ENCODE measurements at places on chromosomes 7 and 10.

- peak; percentile 94 for DNase-seq
Observed at GRCh38 chr7:137169282-137169698, 174.2 kb downstream of the PTN start.

DNA sequence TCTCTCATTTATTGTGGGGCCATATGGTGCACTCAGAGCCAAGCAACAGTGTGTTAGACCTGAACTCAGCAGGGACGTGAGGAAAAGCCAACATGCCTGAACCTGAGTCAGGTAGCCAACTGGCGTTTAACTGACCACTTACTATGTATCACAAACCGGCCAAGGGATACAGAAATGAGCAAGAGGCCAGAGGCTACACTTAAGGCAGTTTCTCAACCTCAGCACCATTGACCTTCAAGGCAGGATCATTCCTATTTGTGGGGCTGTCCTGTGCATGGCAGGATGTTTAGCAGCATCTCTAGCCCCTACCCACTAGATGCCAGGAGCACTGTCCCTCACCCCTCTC lies 103.5 kb upstream of the NANOS1 start:
- DNase-seq = no peak

DNA sequence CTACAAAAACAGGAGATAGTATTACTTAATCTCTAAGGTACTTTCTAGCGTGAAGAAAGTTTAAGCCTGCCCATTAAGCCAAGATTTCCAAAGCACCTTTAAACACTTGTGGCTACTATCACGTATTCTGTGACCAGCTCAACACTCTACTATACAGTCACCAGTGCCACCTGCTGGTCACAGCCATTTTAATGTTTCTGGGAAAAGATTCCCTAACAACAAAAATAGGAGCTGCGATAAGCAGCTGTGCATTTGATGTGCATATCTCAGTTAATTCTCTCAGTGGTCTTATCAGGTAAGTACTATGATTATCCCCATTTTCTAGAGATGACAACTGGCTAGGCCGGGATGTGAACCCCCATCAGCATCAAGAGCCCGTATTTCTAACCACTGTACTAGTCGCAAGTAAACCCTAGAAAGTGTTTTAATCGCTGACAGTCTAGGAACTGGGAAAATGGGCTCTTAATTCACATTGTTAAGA lies 860 bp downstream of the SEC31B start:
- peak; percentile 70 for DNase-seq

GRCh38 chr7:128044064-128044463 lies 12.8 kb upstream of the LRRC4 start:
- DNase-seq = no peak

- DNase-seq = peak; percentile 87
Observed at GRCh38 chr7:139683137-139683921, 94.5 kb downstream of the HIPK2 start.

DNA sequence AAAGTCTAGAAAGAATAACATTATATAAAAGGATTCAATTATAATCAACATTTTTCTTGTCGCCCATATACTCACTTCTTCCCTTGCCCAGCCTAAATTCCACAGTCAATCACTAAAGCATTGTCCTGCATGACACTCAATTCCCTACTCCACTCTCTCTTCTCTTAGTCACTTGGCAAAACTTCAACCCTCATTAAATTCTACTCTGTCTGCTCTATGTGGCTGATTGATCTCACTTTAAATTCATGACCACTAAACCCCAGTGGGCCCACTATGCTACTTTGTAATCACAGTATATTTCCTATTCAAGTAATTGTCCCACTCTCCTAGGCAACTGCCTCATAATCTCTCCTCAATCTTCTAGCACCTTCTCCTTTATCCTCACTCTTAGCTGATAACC lies 54.1 kb downstream of the MTERF1 start:
- DNase-seq = peak; percentile 36

DNA sequence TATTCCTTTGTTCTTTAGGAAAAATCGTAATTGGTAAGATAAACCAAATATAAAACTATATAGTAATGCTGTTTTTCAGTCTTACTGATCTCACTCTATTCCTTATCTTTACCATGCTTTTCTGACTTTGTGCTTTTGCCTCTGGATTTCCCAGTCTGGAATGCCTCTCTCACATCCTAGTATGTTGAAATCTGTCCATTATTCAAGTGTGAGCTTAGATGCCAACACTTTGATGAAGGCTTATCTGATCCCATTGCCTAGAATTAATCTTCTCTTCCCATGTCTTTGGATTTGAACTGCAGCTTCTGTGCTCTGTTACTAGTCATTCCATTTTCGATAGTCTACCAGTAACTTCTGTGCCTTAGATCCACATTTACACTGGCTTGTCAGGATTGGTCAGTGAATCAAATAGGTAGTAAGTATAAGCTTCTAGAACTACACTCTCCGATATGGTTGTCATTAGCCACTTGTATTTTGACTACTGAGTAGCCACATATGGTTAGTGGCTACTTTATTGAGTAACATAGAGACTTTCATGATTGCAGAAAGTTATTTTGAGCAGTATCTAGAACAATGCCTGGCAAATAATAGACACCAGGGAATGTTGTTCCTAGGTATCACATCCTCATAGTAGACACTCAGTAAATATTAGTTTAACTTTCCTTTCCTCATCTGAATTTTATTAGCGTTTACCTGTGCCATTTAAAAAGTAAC lies 92.9 kb downstream of the BMPR1A start:
- no peak for DNase-seq

GRCh38 chr7:55077561-55078410 lies 59.0 kb downstream of the EGFR start:
- DNase-seq = no peak

- DNase-seq = no peak
Observed at GRCh38 chr7:710161-710560, 16.3 kb upstream of the DNAAF5 start.

DNA sequence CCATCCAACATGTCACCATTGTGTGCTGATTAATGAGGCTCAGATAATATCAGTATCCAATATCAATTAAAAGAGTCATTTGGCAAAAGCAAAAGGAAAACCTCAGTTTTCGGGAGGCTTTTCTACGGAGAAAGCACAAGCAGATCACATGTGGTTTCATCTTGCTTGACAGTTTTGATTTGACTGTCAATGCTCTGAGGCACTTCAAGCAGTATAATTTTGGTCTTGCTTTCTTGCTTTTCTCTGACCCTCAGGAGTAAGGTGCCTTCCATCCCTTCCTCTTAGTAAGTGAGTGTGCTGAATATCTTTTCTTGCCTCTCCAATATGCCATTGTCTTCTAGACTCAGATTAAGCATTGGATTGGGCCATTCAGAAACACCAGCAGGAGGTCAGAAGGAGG lies 115.5 kb upstream of the CALCR start:
- DNase-seq = peak; percentile 18

DNA sequence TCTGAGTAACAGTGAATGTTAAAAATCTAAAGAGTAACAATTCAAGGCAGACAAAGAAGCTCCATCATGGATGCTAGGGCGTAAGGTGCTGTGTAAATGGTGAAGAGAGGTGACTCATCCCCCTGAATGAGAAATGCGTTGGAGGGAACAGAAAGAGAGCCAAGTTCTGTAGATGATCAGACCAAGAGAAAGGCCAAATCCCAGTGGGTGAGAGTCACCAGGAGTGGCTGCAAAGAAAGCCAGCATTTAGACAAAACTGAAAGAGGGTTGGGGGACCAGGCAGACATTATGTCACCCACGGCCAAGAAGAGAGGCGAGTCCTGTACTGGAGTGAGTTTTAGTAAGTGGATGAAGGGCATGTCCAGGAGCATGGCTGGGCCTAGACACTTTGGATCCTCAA lies 153.1 kb downstream of the TRIL start:
- DNase-seq = no peak

GRCh38 chr10:129097776-129098330 lies 369.2 kb upstream of the MGMT start:
- DNase-seq = no peak

DNA sequence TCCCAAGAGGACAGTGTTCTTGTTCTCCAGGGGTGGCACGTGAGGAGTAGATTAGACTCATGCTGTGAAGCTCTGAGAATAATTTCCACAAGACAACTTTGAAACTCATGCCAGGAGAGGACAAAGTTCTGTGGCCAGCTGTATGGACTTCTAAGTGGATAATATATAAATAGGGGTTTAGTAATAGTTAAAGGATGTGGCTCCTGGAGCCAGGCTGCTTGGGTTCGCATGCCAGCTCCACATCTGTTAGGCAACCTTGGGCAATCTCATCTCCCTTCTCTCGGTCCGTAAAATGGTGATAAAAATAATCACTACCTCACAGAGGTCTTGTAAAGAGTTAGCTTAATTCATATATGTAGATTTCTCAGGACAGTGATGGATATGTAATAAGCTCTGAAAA lies 35.8 kb downstream of the ACSL5 start:
- no peak for DNase-seq

DNA sequence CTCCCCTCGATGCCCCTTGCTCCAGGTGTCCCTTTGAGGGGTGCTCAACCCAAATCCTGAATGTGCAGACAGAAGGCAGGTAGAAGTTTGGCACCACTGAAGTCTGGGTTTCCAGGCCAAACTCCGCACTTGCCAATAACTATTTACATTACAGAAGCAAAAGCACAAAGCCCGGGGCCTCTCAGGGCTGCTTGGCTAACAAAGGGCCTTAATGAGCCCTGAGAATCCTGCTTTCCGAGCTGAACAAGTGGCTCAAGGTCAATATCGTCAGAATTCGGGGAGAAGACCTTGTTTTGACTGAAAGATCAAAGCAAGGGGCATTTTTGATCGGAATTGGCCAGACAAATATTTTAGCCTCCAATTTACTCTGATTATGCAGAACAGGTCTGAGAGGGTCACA lies 189.9 kb downstream of the HERPUD2 start:
- no peak for DNase-seq

DNA sequence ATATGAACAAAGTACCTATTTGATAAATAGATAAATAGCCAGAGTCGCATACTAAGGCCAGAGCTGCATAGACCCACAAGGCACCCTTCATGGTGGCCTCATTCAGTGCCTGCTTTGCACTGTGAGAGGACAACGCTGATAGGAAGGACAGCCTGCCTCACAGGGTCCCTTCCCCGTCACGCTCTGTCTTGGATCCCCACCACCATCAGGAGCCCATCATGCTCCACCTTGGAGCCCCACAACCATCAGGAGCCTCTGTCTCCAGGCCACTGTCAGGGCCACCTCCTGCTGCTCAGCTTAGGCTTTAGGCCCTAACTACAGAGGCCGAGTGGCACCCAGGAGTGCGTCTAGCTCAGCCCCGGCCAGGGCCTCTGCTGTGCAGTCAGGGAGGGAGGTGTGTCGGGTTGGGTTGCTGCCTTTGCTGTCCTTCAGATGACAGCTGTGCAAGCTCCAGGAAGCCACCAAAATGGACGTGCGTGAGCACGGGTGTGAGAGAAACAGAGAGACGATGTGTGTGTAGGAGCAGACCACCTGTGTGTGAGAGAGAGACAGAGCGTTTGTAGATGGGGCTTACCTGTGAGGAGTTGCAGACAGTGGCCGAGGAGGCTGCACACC lies 516.9 kb downstream of the GLRX3 start:
- DNase-seq = no peak

GRCh38 chr10:62924344-62924748 lies 108.2 kb upstream of the EGR2 start:
- DNase-seq = peak; percentile 51

GRCh38 chr10:101014966-101015581 lies 15.5 kb downstream of the LZTS2 start:
- DNase-seq = no peak

DNA sequence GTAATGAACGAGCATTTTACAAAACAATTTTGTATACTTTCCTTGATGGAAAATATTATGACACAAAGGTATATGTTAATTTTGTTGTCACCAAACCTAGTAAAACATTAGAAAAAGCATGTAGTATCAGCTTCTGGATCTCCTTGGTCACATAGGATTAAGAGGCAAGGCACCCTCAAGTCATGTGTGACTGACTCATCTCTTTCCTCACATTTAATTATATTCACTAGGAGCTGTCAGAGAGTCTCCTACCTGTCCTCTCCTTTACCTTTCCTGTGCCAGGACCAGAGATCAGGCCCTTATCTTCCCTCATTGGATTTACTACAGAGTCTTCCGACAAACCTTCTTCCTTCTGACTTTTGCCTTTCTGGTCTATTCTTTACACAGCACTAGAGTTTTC lies 111.3 kb upstream of the RPA3 start:
- DNase-seq = peak; percentile 38

DNA sequence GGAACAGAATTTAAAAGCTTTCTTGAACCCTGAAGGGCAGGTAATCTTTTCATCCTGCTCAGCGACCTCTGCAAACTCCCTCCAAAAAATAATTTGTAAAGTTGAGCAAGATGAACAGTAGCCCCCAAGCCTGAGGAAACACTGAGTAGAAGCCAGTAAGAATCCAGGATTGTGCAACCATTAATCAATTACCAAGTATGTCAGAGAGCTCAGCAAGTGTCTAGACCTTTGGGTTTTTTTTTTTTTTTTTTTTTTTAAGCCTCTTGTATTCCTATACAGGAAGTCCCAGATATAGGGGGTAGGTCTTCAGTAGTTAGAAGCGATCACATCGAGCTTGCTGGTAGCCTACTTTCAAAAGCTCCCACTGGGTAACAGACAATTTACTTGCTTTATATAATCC lies 155.2 kb downstream of the DGKI start:
- no peak for DNase-seq

DNA sequence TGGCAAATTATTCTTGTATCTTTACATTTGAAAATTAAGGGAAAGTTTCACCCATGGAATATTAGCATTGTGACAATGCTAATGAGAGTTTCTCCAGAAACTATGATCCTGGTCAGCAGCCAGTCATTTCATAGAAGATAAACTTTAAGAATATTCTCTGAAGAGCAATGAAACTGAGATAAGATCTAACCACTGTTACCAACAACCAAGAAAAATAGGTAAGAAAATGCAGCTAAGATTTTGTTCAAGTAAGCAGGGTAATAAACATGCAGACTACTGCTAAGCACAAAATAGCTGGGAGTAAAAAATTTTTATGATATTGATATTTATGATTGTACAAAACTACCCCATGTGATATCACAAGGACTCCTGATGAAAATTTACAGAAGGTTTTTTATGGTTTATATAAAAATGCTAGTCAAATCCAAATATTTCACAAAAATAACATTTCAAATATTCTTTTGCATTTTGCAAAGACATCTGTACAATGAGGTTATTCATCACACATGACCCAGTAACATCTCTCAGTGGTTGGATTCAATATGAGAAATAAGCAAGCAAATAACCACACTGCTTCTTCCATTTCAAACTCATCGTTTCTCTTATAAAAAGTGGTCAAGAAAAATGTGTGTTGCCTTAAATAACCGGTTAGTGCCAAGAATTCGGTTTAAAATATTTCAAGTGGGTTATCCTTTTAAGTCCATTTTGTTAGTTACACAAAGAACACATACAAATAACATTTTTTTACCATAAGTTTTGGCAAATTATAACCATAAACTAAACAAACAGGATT lies 251.6 kb downstream of the DIP2C start:
- DNase-seq = no peak

- DNase-seq = no peak
Observed at GRCh38 chr10:114911052-114911711, 26.8 kb upstream of the TRUB1 start.

DNA sequence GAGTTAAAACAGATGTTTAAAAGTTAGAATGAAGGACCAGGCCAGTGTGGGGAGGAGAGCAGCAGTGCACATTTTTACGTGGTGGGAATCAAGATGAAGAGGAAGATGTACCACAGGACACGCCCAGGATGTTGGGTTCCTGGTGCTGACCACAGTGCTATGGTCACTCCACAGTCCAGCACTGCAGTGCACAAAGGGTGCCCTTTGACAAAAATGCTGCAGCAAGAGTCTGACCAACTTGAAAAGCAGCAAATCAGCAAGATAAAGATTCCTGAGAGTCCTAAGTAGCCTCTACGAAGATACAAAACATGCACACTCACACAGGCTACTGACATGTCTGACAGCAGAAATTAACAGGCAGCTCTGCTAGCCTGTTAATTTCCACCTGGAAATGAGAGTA lies 107.1 kb downstream of the PIP4K2A start:
- DNase-seq = no peak
